Stimulated activated CD8-positive, alpha-beta memory T cell treated with anti-CD3 and anti-CD28 coated beads, Interleukin-15, amount 100 ng/mL, for 24 hours (primary cell): ENCODE measurements at places on chromosomes 2 and 18.

GRCh38 chr18:66615176-66615575, 11.3 kb upstream of the CDH19 start:
- DNase-seq: no peak

DNA sequence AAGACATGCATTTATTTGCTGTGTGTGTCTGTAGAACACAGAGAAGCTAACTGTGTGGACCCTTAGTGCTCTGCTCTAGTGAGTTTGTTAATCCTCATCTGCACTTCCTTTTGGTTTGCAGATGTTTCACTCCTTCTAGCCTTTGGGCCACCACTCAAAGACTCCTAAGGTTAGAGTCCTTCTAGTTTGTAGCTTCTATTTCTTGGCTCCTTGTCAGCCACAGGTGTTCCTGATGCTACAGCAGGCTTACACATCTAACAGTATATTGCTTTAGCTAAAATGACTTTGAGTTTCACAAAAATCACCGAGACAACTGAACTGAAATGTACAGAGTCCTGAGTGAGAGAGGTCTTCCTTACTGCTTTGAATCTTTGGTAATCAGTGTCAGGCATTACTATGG, 551.4 kb downstream of the NRXN1 start:
- DNase-seq: no peak

DNA sequence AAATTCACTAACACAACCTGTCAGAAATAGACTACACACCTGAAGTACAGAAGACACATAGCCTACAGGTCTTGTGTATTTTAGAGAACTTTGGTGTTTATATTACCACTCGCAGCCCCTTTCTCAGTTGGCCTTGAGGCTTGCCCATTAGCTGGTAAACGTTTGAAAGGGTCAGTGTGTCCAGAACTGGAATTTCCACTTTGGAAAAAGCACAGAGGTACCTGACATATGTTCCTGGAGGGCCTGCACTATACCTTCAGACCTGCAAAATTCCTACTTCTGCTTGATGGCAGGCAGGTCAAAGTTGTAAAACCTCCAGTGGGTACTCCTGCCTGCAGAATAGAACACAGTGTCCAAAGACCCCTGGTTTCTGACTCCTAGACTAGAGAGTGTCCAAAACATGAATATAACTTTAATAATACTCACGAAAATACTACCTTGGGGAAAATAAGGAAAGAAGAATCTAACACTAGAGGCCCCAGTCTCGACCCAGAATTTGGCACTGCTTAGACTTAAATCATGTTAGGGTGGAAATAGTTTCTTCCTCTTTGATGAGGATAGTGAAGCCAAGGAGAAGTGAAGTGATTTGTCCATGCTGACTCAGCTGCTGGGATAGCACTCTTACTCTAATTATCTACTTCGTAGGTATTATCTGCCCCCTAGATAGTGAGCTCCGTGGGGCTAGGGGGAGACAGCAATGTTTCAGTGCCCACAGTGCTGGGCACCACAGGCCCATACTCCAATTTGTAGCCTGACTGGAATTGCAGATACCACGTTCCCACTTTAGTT, 2.8 kb downstream of the KCTD1 start:
- DNase-seq: no peak

GRCh38 chr2:1709946-1710560, 34.3 kb downstream of the PXDN start:
- DNase-seq: no peak

- DNase-seq: no peak
Observed at GRCh38 chr2:19846567-19846966, 55.2 kb downstream of the TTC32 start.

DNA sequence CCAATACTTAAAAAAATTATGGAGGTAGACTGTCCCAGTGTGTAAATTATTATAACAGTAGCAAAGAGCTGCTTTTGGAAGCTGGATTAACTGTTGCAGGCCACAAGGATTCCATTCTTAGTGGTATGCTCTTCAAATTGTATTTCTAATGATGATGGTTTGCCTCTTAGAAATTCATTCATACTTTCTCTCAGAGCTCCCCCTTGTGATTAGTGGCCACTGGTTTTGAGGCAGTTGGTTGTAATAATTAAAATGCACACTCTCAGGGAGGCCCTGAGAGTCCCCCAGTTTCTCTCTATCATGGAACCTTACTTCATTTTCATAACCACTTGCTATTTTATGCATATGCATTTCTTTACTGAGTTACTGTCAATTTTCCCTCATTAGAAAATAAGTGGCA, 122.5 kb downstream of the PLA2R1 start:
- no peak for DNase-seq

- DNase-seq: no peak
Observed at GRCh38 chr2:182456784-182457183, 29.9 kb upstream of the PDE1A start.

GRCh38 chr2:48118895-48119294, 212.6 kb upstream of the FBXO11 start:
- DNase-seq: no peak

DNA sequence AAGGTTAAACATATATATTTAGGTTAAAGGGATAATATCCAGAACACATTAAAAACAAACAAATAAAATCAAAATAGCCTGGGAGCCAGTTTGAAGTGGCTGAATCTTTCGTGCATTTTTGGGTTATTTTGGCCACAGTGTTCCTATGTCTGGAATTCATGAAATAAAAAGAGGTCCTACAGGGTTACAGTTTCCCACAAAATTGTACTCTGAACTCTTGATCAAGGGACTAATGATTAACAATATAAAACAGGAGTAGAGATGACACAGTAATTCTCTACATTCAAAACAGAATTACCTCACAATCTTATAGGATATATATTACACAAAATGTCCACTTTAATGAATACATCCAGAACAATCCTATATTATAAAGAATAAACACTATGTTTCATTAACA, 24.9 kb downstream of the VPS4B start:
- DNase-seq: no peak

GRCh38 chr2:149219856-149220255, 110.5 kb upstream of the LYPD6 start:
- no peak for DNase-seq

- no peak for DNase-seq
Observed at GRCh38 chr2:156037482-156037881, 295.0 kb downstream of the NR4A2 start.

GRCh38 chr2:197286805-197287595, 23.6 kb downstream of the ANKRD44 start:
- no peak for DNase-seq

- no peak for DNase-seq
Observed at GRCh38 chr18:40867459-40867858, 1087.6 kb upstream of the PIK3C3 start.

DNA sequence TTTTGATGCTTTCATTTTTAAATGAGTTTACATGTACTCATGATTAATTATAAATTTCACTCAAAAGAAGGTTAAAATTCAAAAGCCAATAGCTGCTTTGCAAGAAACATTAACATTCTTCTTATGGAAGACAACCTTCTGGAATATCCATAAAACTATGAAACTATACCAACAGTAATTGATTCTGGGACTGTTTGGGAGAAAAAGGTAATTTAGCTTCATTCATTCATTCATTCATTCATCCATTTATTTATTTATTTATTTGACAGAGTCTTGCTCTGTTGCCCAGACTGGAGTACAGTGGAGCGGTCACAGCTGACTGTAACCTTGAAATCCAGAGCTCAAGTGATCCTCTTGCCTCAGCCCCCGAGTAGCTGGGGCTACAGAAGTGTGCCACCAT, 110.3 kb downstream of the NBAS start:
- DNase-seq: no peak

- DNase-seq: no peak
Observed at GRCh38 chr2:48626047-48626446, 8.4 kb downstream of the GTF2A1L start.

- DNase-seq: no peak
Observed at GRCh38 chr2:128641421-128642080, 322.9 kb upstream of the HS6ST1 start.

DNA sequence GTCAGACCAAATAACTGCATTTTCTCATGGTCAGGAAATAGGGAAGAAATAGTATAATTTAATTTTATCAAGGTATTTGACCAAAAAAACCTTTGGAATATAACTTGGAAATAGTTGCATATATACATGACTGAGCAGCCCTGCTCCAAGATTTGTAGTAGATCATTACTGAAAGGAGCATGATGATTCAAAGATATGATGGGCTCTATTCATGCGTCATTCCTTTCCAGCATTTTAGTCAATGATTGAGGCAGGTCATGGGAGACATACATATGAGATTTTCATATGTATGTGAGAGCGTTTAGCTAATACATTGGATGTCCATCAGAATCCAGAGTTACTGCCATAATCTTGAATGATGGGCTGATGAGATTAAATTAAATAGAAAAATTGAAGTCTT, 74.5 kb downstream of the CAB39 start:
- no peak for DNase-seq

DNA sequence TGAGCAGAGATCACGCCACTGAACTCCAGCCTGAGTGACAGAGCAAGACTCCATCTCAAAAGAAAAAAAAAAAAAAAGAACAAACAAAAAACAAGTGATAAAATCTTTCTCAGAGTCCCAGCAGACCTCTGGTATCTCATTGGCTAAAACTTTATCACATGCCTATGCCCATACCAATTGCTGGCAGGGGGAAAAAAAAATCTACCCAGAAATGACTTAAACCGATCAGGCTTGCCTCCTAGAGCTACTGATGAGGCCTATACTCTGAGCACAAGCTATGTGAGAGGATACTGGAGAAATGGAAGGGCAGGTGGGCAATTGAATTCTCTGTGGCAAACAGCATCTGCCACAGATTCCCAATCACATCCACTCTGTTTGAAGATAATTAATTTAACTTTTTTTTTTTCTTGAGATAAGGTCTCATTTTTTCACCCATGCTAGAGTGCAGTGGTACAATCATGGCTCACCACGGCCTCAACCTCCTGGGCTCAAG, 49.0 kb downstream of the FBXO36 start:
- no peak for DNase-seq

GRCh38 chr18:37572736-37573135, 7.1 kb upstream of the CELF4 start:
- no peak for DNase-seq

DNA sequence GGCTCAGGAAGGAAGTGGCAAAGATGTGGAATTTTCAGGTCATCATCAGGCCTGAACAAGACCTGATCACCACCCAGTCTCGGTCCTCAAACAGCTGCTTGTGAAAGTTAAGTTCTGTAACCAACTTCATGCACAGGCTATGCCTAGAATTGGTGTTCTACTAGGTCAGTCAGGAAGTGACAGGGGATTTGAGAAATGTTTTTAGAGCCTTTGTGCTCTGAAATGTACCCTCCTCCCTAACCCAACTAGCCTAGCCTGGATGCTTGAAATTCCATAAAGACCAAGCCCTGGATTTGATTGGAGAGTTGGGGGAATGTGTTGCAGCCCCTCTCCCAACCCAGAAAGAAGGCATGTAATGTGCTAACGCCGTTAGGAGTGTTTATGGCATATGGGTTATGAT, 63.3 kb downstream of the TGOLN2 start:
- DNase-seq: no peak

DNA sequence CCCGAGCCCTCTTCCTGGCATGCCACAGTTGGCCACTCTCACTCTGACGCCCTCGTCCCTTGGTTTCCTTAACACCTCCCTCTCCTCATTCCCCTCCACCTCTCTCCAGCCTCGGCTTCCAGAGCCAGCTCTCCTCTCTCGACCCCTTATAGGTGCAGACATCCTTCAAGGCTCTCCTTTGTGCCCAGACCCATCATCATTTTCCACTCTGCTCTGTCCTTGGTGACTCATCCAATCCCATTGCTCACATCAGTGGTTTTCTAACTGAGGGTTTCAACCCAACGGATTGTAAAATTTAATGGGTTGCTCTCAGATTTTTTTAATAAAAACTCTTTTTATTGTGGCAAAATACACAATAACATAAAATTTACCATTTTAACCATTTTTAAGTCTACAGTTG, 6.2 kb downstream of the ST8SIA5 start:
- no peak for DNase-seq

GRCh38 chr2:69545477-69545932, 98.0 kb downstream of the AAK1 start:
- no peak for DNase-seq

DNA sequence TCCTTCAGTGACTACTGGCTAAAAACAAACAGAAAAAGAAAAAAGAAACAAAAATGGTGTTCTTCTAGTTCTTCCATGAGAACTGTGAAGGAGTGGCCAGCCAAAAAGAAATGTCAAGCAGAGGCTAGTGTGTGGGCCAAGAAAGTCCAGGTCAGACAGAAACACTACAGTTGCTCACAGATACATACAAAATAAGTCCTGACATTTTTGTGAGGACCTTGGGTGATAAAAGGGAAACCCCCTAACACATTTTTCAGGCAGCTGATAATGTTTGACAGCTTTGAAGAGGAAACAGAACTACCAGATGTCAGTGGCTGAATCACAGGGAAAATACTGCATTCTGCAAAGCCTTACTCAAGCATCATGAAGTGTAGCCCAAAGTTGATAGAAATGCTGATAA, 28.1 kb downstream of the ARHGAP25 start:
- DNase-seq: no peak

DNA sequence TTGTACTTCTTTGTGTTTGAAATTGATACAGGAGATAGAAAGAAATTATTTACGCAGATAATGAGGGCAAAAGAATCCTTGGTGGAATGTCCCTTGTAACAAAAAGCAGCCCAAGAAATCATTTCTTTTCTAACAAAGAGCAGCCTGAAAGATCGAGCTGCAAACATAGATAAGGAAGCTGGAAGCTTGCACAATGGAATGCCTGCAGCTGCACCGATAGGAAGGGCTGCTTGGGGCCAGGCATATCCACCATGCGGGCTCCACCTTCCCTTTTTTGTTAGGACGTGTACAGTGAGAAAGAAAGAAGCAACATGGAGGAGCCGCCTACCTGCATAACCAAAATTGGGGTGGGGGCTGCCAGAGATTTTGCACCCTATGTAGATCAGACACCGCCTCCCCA, 568.7 kb downstream of the METTL4 start:
- DNase-seq: no peak

DNA sequence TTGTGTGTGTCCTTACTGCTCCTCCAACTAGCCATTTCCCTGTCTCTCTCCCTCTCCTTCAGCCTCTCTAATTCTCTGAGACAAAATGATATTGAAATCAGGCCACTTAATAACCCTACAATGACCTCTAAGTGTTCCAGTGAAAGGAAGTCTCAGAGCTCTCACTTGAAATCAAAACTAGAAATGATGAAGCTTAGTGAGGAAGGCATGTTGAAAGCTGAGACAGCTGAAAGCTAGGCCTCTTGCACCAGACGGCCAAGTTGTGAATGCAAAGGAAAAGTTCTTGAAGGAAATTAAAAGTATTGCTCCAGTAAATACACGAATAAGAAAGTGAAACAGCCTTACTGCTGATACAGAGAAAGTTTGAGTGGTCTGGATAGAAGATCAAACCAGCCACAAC, 72.9 kb downstream of the PRKCE start:
- DNase-seq: no peak

DNA sequence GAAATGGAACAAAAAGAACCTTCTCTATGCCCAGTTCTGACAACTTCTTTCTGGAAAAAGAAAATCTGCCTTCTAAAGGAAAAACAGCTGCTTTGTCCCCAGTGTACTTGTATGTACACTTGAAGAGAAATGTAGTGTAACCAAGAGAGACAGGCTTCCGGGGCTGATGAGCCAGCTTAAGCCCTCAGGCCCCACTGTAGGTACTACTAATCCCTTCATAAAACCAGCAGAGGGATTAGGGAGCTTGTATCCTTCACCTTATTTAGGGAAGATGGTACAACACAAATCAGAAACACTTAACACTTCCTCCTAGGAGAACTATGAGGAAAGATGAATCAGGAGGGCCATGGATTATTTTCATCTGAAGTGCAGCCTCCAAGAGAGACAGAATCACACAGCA, 18.8 kb upstream of the SUCLG1 start:
- DNase-seq: no peak

GRCh38 chr2:7649461-7650228, 732.4 kb downstream of the RNF144A start:
- DNase-seq: no peak

GRCh38 chr2:172087780-172088244, 2.5 kb downstream of the DLX1 start:
- no peak for DNase-seq
